ENCODE measurements at places on chromosomes 16 and 17.

GRCh38 chr17:47717261-47717697 lies 15.8 kb upstream of the TBX21 start:
- no peak for DNase-seq

DNA sequence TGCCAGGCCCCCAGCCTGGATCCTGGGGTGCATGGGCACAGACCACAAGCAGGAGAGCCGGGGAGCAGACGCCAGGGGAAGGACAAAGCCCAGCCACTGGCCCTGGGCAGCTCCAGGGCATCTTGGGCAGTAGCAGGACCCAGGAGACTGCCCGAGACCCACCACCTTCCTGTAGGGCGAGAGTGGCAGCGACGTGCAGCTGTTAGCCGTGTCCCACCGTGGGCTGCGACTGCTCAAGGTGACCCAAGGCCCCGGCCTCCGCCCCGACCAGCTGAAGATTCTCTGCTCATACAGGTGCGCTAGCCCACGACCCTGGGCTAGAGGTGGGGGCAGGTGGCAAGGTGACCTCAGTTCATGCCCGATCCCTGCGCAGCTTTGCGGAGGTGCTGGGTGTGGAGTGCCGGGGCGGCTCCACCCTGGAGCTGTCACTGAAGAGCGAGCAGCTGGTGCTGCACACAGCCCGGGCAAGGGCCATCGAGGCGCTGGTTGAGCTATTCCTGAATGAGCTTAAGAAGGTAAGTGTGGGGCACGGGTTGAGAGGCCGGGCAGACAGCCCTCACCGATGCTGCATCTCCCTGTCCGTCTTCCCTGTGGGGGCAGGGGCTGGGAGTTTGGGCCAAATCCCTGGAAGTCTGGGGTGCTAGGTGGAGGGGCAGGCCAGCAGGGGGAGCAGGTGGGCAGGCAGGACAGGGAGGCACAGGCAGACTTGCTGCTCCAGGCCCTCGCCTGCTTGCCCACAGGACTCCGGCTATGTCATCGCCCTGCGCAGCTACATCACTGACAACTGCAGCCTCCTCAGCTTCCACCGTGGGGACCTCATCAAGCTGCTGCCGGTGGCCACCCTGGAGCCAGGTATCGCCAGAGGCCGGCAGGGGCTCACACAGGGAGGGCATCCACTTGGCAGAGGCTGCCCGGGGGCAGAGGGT lies 13.5 kb upstream of the SMIM5 start:
- DNase-seq = no peak

DNA sequence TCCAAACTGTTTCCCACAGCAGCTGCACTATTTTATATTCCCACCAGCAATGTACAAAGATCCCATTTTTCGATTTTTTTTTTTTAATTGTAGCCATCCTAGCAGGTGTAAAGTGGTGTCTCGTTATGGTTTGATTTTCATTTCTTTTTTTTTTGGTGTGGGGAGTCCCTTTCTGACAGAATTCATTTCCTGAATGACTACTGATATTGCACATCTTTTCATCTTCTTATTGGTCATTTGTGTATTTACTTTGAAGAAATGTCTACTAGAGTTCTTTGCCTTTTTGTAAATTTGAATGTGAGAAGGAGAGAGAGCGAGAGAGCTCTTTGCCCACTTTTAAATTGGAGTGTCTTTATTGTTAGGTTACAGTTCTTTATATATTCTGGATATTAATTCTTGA lies 14.0 kb downstream of the CYB5B start:
- DNase-seq = no peak

DNA sequence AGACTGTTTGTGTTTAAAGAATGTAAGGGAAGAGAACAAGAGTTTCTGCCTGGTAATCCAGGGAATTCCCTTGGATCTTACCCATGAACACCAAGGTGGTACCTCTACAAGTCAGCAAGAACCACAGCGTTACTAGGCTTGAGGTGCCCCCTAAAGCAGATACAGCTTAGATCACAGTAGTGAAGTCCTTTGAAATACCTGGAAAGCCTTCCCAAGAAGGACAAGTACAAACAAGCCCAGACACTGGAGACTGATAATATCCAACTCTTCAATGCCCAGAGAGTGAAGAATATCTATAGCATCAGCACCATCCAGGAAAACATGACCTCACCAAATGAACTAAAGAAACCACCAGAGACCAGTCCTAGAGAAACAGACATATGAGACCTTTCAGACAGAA lies 3.8 kb upstream of the APPBP2 start:
- no peak for DNase-seq

DNA sequence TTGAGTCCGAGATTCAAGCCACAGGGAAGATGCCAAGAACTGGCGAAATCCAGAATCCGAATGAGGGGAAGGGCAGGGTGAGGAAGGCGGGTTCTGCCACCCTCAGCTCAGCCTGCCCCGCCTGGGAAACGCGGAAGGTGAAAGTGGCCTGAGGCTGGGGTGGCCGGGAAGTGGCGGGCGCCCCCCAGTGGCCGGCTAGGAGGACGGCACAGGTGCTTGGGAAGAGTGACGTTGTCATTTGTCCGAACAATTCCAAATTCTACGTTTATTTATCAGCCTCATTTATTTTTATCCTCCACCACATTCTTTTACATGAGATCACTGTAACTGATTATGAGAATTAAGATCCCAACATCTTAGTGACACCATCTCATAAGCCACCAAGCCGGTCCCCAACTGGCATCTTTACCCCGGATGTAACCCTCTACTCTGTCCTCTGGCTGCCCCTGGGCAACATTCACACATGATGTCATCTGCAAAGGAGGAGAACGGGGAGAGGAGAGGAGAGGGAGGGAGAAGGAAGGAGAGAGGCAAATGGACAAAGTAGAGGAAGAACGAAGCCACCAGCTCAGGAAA lies 21.3 kb downstream of the SRCIN1 start:
- DNase-seq = peak; percentile 79

GRCh38 chr17:73307130-73307529 lies 4.7 kb downstream of the CDC42EP4 start:
- DNase-seq = no peak

- no peak for DNase-seq
Measured at GRCh38 chr16:79995315-79995714, 394.8 kb upstream of the MAF start.

DNA sequence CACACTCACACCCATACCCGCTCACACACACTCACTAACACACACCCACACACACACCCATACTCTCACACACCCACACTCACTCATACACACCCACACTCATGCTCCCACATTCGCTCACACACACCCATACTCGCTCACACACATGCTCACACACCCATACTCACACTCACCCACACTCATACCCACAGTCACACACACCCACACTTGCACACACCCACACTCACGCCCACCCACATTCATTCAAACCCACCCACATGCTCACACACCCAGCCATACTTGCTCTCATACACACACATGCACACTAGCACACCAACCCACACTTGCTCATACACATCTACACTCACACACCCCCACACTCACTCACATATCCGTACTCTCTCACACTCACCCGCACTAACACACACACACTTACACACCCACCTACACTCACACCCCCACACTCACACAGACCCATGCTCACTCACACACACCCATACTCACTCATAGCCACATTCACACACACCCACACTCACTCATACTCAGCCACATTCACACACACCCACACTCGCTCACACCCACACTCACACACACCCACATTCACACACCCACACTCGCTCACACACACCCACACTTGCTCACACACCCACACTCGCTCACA lies 322.4 kb upstream of the N4BP1 start:
- no peak for DNase-seq

GRCh38 chr16:84611041-84611440 lies 6.8 kb downstream of the COTL1 start:
- no peak for DNase-seq

DNA sequence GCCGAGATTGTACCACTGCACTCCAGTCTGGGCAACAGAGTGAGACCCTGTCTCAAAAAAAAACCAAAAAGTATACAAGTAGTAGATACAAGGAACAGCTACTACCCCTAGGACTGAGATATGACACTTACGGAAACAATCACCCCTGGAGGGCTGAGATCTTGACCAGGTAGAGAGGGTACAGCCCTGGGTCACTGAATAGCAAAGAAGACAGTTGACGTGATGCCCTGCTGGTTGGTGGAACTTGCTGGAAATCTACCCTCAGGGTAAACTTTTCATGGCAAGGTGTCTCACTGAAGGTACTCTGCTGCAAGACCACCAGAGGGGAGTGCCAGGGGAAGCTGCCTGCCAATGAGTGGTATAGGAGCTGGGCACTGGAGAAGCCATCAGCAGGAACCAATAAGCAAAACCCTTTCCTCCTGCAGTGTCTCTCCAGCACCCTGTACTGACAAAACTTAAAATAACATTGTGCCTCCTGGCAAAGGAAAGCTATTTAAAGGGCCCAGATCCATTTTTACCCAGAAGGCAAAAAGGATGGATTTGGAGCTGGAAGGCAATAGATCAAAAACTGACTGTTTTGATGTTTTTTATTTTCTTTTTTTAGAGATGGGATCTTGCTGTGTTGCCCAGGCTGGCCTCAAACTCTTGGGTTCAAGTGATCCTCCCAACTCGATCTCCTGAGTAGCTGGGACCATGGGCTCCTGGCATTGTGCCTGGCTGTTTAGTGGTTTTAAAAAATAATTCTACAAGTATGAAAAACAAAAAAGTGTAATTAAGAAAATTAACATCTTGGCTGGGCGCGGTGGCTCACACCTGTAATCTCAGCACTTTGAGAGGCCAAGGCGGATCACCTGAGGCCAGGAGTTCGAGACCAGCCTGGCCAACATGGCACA lies 11.3 kb upstream of the PDXDC1 start:
- DNase-seq = no peak

DNA sequence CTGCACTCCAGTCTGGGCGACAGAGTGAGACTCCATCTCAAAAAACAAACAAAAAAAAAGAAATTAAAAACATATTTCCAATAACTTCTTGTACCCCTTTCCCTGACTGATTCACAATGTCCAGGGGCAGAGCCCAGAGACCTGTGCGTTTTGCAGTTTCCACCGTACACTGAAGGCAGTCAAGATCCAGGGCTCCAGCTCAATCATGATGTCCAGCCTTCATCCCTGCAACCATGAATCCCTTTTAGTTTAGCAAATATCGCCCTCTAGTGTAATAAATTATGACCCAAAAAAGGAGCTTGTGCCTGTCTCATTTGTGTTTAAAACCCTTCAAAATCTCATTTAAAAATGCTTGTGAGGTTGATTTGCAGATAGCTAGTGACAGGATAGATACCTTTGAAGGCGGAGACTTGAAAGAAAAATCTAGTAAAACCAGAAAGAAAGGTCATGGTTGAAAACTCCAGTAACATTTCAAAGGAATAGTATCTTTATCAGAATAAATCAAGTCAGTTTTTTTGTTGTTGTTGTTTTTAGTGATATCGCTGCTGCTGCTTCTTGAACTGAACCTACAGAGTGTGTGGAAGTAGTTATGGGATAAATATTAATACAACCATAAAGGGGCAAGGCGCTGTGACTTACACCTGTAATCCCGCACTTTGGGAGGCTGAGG lies 3.7 kb upstream of the ERN1 start:
- peak; percentile 82 for DNase-seq

- peak; percentile 36 for DNase-seq
Measured at GRCh38 chr17:74008196-74008595, 195.3 kb upstream of the RPL38 start.

DNA sequence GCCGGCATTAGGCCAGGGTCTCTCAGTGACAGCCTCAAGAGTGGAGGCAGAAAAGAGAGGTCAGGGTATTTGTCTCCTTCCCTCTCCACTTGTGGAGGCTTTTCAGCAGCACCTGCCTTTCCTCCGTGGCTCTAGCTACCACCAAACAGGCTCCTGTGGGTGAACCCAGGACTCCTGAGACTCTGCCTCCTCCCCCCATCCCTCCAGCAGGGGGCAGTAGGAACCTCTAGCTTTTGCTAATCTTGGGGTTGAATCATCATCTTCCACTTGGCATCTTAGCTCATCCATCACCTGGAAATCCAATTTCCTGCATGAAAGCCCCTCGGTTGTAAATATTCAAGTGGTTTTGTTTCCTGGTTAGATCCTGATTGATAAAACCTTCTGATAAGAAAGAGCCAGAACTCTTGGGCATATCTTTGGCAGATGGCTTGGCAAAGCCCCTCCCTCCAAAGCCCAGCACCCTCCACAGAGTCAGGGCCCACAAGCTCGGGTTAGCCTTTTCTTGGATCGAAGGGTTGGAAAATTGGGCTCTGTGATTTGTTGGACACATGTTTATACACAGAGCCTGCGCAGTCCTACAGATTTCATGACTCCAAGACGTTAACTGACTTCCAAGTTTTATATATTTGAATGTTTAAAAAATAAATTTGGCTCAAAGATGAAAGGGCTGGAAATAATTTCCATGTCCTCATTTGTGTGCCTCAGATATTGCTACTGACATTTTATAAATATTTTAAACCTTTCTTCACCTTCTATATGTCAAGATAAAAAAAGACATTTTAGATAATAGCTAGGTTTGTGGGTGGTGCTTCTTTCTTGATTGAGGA lies 322.1 kb downstream of the MAP2K4 start:
- peak; percentile 51 for DNase-seq

- DNase-seq = no peak
Measured at GRCh38 chr16:84356176-84356575, 12.2 kb upstream of the ATP2C2 start.

DNA sequence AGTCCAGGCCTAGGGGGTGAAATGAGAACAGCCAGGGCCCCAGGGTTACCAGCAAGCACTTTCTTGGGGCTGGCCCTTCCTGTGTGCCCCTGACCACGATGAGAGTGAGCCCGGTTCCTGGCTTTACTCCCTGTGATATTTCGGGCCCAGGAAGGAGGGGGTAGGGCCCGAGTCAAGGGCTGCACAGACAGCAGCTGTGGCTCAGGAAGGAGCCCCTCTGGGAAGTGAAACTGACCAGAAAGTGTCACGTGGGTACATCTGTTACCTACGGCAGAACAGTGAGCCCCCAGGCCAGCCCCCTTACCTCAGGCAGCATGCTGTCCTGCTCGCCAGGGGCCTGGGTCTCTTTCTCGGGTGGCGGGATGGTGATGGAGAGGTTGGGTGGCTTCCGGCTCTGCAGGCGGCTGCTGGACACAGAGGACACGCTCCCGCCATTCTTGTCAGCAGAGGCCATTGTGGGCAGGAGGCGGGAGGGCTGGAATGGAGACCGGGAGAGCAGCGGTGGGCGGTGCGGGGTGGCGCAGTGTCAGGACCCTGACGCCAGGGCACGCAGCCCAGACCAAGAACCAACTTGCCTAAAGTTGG lies 13.8 kb downstream of the AANAT start:
- DNase-seq = no peak

DNA sequence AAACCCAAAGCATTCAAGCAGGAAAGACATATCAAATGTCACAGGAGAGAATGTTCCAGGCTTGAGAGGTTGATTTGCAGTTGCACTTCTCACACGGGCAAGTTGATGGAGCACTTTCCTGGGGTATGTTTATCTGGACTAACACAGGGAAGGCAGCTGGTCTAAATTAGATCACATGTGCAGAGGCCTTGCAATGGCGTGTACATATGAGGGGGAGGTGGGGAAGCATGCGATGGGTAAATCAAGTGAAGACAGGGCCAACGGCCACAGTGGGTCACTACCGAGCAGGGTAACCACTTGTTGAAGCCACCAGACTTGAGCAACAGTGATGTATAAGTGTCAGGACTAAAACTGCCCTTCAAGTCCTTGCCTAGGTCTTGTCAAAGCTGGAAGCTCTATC lies 156.6 kb upstream of the MAF start:
- no peak for DNase-seq

GRCh38 chr17:10579270-10579669 lies 29.8 kb upstream of the MYH2 start:
- DNase-seq = no peak
